ENCODE measurements at places on chromosomes 13 and 19.

- no peak for DNase-seq
These were observed 139.3 kb downstream of the TNFRSF19 start for GRCh38 chr13:23709536-23709935.

DNA sequence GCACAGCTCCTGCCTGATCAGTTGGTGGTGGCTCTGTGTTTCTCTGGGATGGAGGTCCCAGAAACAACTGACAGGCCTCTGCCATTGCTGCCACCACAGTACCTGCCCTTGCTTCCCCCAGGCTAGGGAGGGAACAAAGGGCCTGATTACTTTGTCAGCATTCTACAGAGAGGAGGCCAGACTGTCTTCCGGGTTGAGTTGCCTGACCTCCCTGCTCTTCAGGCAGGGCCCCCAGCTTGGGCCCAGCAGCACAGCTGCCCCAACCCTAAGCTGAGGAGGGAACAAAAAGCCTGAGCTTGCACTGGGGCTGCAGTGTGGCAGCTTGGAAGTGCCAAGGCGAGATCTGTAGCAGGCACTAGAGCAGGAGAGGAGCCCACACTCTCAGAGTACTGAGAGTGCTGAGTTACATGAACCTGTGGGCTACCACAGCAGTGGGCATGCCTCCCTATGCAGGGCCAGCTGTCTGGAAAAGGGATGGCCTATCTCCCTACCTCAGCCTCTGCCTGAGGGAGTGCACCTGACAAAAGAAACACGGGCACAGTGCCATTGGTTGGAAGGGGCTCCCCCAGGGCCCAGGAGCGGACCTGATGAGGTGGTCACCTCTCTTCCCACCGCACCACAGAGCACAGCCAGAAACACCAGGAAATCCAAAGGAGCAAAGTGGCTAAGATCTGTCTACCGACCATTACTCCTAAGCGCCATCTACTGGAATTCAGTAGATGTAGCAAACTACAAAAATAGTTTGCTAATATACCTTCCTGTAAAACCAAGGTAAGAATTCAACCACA, 24.4 kb downstream of the SLC25A15 start:
- DNase-seq: no peak

DNA sequence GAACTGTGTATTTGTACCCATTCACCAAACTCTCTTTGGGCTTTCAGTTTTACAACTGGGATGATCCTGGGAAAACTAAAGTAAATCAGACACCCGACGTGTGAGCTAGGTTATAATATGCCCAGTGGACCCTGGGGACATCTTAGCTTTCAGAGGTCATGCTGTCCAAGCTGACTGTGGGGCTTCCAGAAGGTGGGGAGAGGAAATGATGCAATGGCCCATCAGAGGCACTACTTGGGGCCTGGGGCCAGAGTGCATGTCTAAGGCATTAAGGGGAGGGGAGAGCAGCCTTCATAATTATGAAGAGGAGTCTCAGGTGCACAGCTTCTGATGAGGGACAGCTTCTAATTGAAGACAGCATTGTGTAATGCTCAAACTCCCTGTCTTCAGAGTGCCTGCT, 30.9 kb downstream of the ALOX5AP start:
- no peak for DNase-seq

GRCh38 chr19:16142032-16142580, 1.4 kb upstream of the HSH2D start:
- no peak for DNase-seq

DNA sequence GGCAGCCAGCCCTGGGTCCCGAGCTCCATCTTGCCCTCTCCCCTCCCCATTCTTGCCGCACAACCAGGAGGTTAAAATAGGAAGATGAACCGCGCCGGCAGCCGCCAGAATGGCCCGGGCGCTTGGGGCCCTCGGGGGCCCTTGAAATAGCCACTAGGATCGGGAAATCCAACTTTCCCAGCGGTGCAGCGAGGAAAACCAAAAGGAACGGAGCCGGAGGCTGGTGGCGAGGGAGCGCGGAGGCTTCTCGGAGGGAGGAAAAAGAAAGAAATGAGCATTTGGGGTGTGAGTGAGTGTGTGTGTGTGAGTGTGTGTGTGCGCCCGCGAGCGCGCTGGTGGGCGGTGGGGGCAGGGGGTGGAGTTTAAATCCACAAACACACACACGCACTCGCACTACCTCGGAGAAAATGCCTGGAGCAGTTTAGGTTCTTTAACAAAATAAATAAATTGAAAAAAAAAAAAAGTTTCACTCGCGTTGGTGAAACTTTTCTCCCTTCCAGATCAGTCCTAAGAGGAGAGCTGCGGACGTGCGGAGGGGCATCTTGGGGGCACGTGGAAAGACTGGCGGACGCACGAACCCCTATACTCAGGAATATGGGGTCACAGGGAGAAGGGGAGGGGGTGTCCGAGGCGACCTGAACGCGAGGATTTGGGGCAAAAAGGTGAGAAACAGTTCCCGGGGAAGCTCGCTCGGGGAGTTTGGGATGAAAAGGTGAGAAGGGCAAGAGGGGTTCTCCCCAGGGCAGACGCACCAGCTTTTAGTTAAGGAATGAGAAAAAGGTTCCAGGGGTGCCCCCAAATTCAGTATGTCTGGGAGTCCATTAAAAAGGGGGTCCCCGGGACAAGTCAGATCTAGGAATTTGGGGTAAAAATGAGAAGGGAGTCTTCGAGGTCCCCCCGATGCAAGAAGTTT, 1.3 kb downstream of the RFX2 start:
- peak; percentile 71 for DNase-seq

GRCh38 chr19:5231857-5232678, 108.5 kb downstream of the PTPRS start:
- DNase-seq: no peak

DNA sequence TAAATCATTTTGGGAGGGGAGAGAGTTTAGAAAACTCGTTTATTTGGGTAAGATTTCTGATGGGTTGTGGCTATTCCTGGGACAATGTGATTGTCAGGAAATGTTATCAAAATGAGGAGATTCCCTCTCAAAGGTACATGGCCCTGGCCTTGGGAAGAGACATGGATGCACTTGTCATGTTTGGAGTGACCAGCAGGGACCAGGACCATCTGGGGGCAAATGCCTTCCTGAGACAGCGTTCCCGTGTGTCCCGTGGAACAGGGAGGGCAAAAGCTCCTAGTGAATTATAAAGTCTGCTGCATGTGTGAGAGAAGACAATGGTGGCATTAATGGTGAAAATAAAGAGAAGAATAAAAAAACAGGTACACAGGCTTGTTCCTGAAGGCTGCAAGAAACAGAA, 317.3 kb downstream of the ZNF536 start:
- DNase-seq: no peak

DNA sequence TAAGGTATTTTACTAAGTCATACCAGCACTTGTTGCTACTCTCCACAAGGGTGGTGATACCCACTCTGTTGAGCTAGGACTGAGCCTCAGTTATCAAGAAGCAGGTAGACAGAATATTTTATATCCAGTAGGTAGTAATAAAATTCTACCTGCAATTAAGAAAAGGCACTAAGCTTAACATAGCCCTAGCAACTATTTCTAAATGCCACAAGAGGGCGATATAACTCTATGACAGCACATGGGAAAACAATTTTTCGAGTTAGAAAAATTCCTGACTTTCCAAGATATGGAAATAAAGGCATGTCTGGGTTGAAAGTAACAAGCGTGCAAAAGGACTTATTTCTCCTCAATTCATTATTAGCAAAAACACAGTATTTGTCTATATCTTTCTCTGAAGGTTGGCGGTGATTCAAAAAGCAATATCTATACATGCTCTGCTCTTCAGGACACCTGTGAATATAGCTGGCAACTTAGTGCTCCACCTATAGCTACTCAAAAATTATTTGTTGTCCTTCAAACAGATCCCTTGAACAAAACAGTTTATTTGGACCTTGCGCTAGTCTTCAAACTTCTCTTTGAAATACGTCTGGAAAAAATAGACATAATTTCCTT, 14.7 kb downstream of the CCDC169 start:
- no peak for DNase-seq

DNA sequence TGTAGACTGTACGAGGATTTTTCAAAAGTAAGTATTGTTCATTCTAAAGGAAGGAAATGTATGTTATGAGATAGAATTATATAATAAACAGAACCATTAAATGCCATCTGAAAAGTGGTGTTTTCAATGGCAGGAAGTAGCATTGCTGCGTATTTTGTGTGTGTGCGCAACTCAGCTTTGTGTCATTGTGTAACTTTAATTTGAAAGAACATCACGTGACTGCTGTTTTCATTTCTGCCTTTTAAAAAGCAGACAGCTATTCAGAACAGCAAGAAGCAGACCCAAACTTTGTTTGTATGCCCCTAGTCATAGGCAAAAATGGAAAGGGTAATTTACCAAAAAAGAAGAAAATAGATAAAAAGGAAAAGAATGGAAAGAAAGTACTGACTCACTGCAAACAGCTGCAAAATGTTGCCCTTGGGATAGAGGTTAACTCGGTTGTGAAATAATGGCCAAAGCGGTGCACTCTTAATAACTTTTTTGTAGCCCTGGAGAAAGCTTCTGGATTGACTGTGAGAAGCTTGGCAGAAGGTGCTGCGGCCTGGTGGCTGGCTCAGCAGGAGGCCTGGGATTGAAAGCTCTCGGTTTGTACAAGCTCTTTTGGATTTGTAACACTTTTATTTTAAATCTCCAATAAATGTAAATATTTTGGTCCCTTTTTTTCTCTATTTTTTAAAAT, 97.3 kb downstream of the GGACT start:
- DNase-seq: no peak

DNA sequence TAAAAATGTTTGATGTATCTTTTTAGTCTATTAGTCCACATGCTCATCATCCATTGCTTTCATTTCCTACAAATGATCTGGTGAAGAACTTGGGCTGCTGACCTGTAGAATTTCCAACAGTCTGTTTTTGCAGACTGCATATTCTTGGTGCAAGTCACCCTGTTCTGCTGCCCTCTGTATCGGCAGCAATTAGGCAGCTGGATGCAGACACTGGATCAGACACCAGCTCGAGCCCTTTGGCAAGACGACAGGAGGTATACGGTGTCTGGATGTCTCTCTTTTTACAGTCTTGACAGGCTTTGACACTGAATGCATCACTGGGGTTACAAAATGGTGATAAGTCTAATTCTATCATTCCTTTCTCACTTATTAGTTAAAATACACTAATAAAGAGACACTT, 21.8 kb downstream of the MTRF1 start:
- no peak for DNase-seq

DNA sequence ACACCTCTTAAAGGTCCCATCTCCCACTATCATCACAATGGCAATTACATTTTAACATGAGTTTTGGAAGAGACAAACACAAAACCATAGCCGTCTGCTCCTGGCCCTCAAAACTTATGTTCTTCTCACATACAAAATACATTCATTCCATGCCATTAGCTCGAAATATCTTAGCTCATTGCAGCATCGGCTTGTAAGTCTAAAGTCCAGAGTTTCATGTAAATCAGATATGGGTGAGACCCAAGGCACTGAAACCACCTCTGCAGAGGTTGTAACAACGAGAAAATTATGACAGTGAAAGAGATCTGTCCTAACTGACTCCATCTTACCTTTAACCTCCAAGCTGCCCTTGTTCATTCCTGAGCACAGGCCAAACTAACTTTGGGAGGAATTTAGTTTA, 635.0 kb upstream of the SPRY2 start:
- DNase-seq: no peak

DNA sequence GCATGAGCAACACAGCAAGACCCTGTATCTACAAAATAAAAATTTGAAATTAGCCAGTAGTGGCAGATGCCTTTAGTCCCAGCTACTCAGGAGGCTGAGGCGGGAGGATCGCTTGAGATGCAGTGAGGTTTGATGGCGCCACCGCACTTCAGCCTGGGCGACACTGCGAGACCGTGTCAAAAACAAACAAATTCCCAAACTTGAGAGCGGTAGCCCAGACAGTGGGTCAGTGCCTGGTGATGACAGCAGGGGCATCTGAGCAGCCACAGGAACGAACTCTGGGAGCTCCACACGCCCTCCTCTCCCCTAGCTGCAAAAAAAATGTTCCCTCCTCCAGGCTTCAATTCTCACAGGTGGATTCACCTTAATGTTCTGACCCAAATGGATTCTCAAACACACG, 14.1 kb downstream of the ZNF490 start:
- no peak for DNase-seq

DNA sequence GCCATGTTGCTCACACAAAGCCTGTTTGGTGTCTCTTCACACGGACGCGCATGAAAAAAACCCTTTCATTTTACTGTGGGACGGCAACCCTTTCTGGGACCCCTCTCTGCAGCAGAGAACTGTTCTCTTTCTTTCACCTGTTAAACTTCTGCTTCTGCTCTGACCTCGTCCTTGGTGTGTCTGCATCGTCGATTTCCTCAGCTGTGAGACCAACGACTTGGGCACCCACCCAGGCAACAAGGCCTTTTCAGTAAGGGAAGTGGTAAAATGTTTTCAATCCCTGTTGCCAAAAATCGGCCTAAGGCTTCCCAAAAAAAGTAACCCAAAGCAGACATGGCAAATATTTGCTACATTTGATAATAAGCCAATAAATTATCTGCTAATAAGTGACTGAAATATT, 515.3 kb downstream of the IRS2 start:
- DNase-seq: no peak

DNA sequence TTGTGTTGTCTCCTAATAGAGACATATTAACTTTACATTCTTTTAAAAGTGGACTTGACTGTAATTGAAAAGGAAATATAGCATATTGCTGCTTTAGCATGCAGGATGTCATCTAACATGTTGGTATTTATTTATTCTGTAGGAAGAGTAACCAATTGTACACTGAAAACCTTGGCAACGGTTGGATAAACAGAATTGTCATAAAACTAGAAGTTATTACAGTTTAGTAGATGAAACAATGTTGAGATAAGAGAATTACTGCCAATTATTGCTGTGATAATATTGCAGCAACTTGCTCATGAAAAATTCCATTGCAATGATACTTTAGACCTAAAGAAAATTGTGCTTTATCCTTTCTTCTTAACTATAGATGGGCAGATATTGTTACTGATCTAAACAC, 7.6 kb upstream of the ERCC5 start:
- no peak for DNase-seq

DNA sequence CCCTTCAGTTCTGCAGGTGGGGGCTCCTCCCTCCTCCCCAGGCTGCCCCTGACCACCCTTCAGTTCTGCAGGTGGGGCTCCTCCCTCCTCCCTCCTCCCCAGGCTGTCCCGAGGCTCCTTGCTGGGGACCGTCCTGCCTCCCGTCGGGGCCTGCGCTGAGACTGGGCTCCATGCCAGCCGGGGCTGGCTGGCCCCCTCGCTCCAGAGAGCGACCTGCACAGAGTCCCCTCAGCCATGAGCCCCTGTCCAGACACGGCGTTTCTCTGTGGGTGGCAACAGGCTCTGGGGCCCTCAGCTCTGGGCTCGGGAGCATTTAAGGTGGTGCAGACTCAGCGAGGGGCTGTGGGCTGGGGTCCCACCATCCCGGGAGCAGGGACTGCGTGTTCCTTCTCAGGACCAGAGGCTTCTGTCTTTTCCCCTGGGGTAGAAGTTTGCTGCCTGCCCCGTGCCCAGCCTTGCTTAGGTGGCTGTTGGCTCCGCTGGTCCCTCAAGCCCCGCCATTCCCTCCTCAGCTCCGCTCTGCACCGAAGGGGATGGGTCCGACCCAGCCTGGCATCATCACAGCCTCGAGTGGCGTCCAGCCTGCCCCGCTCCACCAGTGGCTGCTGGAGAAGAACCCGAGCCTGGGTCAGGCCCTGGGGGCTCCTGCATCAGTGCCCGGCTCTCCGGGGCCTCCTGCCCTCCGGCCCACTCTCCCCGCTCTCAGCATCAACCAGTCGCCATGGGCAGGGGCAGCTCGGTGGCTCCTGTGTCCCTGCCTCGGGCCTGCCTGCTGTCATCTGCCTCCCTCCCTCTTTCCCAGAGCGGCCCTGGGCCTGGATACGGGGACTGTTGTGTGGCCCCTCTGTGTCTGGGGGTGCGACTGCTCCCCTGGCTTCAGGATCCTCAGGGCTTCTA, 27.6 kb downstream of the CSNK1G2 start:
- no peak for DNase-seq

GRCh38 chr19:39617745-39618144, 15.4 kb downstream of the LGALS13 start:
- no peak for DNase-seq
